ENCODE measurements at places on chromosomes 1 and 21.

- no peak for DNase-seq
Observed at GRCh38 chr1:58035523-58035922, 511.0 kb downstream of the OMA1 start.

DNA sequence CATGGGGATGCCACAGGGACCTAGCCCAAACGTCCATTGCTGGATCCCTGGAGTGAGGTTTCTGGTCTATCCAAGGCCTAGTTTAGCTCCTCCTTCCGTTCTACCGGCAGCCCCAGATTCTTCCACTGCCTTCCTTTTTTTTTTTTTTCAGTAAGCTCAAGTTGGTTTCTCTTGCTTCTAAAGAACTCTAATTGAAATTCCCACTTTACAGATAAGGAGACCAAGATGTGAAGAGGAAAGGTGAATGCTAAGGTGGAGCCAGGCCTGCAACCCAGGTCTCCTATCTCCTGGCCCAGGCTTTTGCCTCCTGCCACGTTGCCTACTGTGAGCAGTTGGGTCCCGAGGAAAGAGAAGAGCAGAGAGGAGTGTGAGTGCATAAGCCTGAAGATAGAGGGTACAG, 31.5 kb upstream of the CLIC4 start:
- no peak for DNase-seq

- DNase-seq: no peak
Observed at GRCh38 chr21:46121286-46122221, 23.6 kb downstream of the COL6A2 start.

GRCh38 chr1:160030657-160031364, 979 bp downstream of the PIGM start:
- DNase-seq: no peak

- no peak for DNase-seq
Observed at GRCh38 chr21:30713766-30714165, 4.8 kb downstream of the KRTAP21-3 start.

- no peak for DNase-seq
Observed at GRCh38 chr1:181405584-181405983, 77.7 kb upstream of the CACNA1E start.

GRCh38 chr1:34538481-34538880, 216.4 kb upstream of the GJB5 start:
- no peak for DNase-seq

DNA sequence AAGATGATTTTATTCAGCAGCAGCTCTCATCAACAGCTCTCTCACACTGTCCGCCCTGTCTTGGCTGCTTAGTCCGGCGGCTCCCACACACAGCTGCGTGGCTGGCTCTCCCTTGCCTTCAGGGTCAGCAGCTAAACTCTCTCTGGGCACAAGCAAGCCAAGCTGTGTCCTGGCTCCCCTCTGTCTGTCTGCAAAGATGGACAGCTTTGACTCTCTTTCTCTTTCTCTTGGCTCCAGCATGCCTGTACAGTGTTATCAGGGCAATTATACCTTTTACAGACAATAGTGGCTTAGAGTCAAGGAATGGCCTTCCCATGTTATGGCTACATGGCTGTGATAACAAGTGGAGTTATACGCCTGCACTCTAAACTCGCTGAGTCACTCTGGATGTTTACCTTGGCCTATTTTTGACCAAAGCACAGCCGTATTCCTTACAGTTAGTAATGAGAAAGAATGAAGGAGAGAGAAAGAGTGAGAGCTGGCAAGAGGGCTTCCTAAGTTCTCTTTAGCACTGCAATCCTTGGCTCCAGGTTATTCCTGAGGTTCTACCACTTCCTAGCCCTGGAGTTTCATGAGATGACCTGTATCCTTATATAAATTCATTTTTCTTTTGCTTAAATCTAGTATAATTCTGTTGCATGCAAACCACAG, 59.9 kb upstream of the ZSWIM5 start:
- no peak for DNase-seq

DNA sequence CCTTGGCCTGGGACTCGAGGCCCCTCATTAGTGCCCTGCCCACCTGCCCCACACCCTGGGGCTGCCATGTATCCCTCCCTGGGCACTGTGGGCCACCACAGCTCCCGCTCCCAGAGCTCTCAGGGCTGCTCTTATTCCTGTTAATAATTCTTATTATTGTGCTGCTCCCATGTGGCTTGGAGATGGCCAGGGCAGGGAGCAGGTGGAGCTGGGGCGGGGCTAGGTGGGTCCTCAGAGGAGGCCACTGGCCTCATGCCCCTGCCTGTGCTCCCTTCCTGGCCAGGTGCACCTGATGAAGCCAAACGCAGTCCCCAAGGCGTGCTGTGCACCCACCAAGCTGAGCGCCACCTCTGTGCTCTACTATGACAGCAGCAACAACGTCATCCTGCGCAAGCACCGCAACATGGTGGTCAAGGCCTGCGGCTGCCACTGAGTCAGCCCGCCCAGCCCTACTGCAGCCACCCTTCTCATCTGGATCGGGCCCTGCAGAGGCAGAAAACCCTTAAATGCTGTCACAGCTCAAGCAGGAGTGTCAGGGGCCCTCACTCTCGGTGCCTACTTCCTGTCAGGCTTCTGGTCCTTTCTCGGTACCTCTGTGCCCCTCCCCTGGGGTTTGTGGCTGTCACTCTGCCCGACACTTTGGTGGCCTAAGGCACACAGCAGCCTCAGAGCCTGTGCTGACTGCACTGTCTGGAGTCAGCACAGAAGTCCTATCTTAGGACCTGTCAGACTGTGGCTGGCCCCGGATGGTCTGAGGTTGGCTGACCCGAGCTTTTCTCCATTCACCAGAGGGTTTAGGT, 34.1 kb downstream of the BMP8A start:
- peak; percentile 19 for DNase-seq

GRCh38 chr1:110460253-110461220, 9.6 kb downstream of the PROK1 start:
- DNase-seq: peak; percentile 69

DNA sequence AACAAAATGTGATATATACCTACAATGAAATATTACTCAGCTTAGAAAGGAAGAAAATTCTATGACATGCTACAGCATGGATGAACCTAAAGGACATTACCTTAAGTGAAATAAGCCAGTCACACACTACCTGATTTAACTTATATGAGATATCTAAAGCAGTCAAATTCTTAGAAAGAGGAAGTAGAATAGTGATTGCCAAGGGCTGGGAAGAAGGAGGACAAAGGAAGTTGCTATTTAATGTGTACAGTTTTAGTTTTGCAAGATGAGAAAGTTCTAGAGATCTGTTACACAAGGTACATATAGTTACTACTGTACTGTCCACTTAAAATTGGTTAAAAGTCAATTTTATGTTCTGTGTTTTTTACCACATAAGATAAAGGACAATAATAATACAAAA, 87.5 kb upstream of the KCTD3 start:
- DNase-seq: no peak

DNA sequence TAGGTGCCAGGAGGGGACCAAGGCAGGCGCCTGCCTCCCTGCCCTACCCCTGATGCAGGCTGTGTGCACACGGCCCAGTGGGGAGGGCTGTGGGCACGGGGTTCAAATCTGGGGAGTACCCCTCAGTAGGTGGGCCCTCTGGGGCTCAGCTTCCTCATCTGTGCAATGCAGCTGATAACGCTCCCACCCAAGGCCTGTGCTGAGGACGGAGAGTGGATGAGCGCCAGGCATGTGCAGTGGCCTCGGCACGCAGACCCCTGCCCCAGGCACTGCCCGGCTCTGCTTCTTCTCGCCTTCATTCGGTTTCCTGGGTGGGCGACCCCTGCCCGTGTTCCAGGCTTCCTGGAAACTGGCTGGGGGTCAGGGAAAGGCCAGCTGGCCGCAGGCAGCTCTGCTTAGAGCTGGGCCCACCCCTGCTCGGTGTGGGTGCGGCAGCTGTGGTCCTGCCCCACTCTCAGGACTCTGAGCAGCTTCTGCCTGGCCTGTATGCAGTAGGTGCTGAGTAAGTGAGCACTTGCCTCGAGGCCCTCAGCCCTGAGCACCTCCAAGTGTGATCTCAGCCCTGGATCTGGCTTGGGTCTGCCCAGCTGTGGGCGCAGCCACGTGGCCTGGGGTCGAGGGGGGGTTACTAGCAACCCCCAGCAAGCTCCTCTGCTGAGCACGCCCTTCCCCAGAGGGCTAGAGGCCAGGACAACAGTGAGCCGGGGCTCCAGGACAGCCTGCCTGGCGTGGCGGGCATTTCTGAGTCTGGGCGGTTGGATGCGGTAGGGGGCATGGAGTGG, 11.9 kb upstream of the TNFRSF14 start:
- no peak for DNase-seq

GRCh38 chr1:71695821-71696220, 586.5 kb downstream of the NEGR1 start:
- no peak for DNase-seq

DNA sequence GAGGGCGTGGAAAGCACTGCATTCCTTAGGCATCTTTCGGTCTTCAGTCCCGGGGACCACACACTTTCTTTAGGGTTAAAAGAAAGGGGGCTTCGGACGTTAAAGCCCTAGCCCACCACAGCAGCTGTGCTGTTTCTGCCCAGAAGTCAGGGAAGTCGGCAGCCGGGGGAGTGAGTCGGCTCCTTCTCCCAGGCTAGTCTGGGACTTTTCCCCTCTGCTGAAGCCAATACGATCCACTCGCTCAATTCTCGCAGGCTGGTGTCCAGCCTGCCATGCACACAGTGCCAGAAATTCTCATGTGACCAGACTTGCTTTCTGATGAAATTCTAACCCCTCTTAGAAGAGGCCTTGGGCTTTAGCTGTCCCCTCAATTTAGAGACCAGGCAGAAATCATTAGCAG, 67.7 kb downstream of the BCAR3 start:
- DNase-seq: no peak

GRCh38 chr1:70038025-70038424, 167.4 kb downstream of the LRRC40 start:
- DNase-seq: no peak

- no peak for DNase-seq
Observed at GRCh38 chr1:7579831-7580804, 191.0 kb upstream of the VAMP3 start.

DNA sequence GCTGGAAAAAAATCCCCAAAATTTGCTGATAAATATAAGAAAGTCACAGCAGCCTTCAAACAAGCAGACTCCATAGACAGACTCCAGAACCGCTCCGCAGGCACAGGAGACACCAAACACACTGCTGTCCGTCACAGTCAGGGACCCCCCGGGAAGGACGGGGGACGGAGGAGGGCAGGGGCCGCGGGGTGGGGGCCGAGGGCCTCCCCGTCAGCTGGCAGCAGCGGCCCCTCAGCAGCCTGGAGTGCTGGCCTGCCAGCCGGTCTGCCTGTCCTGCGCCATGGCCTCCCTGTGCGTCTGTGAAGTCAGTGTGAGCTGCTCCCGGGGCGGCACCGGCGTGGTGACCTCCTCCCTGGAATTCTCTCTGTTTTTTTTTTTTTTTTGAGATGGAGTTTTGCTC, 10.1 kb upstream of the C1orf159 start:
- no peak for DNase-seq

- no peak for DNase-seq
Observed at GRCh38 chr1:116997066-116997465, 4.5 kb upstream of the CD101 start.

- DNase-seq: no peak
Observed at GRCh38 chr1:95323123-95323522, 89.1 kb downstream of the RWDD3 start.

- no peak for DNase-seq
Observed at GRCh38 chr1:19613171-19613703, 30.9 kb upstream of the NBL1 start.
